ENCODE measurements at places on chromosomes 12 and 14. TPM values are rescaled to one million over a fixed set of nuclear protein-coding genes. Genes with fewer than 3 reads are reported as not detected.

The PIANP gene
- 5.2 TPM for polyA plus RNA-seq

- no peak for DNase-seq
These were observed 19.9 kb upstream of the GPR68 start for GRCh38 chr14:91264151-91265150.

The GDF3 gene
- polyA plus RNA-seq = not detected

DNA sequence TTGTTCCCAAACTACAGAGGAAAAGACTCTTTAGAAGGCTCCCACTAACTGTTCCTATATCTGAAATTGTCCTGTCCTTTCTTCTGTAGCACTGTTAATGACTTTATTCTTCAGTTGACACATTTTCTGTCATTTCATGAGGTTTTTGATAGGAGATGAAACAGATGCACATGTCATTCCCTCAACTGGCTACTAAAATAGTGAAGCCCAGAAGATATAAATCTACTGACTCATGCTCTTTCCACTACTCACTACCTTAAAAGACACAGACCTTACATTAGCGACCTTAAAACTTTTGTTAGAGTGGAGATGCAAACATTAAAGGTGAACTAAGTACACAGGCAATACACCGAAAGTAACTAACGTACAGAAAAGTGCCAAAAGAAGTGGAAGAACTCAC, 59.5 kb upstream of the ANKS1B start:
- DNase-seq = no peak

DNA sequence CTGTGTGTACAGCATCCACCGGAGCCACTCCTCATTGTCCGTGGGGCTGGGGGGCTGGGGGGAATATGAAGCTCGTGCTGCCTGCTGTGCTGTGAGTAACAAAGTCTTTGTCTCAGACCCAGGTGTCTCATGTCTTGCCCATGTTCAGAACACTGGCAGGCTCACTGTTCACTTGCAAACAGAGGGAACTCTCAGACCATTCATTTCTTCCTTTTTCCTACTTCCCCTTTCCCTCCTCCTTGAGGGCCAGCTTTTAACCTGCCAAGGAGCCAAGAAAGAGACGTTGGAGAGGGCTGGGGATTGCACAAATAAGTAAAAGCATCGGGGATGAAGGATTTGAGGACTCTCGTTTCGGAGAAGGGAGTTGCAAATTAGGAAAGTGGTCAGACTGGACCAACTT, 21.6 kb downstream of the GPR132 start:
- DNase-seq = no peak

GRCh38 chr12:77401770-77402081, 336.4 kb upstream of the E2F7 start:
- DNase-seq = no peak

The NRIP2 gene
- 5.5 TPM for polyA plus RNA-seq

DNA sequence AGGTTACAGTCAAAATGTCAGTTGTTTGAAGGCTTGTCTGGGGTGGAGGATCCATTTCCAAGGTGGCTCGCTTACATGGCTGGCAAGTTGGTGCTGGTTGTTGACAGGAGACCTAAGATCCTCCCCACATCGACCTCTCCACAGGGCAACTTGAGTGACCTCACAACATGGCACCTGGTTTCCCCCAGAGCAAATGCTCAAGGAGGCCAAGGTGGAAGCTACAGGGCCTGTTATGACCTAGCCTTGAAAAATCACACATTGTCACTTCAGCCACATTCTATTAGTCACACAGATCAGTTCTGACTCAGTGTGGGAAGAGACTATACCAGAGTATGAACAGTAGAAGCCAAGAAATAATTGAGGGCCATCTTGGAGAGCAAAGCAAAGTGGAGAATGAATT, 11.3 kb upstream of the GNG2 start:
- no peak for DNase-seq

DNA sequence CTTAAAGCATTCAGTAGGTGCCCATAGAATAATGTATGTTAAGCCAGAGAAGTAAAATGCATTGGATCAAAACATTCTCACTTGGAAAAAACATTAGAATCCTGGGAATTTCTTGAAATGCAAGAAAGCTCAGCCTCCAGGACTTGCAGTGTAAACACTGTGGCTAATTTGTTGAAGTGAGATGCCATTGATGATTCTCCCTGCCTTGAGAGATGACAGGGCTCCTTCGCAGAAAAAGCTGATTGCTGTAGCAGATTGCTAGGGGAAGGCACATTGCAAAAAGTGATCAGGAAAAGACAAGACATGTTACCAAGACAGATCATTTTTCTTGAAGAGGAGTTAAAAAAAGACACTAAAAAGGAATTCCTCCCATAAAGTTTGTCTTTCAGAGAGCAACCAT, 204.2 kb upstream of the HMGA2 start:
- DNase-seq = no peak

The HHIPL1 gene
- 1.5 TPM for polyA plus RNA-seq

The NOXRED1 gene
- polyA plus RNA-seq = 0.11 TPM

DNA sequence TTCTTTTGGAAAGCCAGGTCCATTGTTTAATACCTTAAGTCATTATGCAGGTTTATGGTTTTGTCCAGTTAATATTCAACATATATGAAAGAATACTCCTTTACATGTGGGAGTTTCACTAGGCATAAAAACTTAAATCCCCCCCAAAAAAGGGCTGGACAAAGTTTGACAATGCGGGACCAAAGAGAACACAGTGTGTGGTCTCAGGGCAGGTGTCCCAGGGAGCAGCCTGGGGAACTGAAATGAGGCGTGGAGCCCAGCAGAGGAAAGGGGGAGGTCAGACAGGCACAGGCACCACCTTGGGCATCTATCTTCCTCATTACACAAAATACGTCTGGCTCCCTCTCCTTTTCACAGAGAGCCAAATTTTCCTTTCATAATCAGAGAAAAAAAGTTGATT, 22.5 kb downstream of the PKP2 start:
- no peak for DNase-seq

- DNase-seq = no peak
These were observed 141.0 kb downstream of the RASSF9 start for GRCh38 chr12:85695097-85695715.

DNA sequence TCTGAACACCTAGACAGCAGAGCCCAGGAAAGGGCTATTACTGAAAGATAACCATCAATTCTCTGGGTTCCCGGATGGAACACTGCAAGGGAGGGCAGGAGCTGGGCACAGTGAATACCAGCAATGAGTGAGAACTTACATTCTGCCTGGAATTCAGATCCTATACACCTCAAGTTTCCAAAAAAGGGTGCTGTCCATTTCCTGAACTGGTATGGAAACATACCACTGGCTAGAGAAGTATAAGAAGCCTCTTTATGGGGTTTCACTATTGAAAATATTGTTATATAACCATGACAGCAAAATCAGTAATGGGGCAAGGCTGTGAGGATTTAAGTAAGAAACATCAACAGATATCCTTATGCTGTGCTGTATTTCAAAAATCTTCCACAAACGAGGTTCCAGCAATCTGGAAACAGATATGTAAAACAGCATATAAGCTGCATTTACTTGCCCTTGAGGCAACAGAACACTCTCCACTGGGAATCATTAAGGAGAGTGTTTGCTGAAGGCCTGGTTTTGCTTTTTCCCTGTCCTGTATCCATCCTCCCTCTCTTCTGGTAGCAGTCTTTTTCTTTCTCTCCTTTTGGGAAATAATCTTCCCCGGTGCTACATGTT, 53.3 kb upstream of the GTF2A1 start:
- no peak for DNase-seq

DNA sequence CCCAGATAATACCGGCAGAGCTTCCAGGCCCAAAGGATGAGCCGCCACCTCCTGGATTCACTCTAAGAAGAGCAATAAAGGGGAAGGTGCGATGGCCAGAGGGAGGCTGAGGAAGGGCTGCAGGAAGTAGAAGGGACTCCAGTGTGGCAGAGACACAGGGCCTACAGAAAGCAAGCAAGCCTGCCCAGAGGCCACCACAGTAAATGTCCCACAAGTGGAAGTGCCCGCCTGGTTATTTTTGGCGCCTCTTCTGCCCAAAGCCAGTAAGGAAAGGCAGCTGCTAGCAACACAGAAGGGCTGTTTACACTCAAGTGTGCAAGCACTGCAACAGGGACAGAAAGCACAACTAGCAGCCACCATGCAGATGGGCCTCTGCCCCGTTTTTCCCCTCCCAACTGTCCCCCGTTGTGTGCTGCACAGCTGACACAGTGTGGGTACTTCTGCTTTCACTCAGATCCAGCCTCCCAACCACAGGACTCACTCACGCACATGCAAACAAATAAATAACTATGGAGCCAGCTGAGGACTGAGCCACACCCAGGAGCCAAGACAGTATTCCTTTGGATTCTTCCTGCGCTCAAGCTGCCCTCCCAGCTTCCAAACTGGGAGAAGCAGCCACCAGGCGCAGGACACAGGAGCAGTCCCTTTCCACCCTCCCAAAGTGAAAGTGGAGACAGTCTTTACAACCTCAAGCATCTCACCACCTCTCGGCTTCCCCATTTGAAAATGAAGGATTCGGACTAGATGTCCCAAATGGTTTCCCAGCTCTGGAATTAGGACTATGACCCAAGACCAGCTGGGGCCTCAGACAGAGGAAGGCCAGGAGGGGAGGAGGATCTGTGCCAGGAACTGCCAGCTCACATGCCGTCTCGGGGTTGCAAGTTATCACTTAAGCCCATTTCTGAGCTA, 40.0 kb upstream of the PNMA1 start:
- DNase-seq = no peak

The TOMM20L gene
- 0.95 TPM for polyA plus RNA-seq

DNA sequence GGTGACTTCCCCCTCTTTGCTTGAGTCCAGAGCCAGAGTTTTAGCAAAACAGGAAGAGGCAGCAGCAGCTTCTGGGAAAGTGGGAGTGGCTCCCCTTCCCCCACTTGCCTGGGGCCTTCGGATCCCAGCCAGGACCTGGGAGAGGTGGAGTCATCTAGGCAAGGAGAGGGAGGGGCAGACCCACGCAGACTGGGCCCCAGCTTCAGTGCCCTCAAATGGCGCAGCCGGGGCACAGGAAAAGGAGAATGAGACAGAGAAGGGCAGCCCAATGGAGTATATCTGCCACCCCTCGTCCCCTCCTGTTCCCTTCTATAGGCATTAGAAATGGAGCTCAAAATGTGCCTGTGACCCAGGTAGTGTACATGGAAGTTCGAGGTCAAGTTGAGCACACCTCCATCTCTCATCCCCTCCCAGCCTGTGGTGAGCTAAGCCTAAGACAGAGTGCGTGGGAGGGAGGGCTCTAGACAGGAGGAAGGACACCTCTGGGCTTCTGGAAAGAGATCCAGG, 9.3 kb upstream of the HDAC7 start:
- DNase-seq = no peak

The CLEC1B gene
- 0.18 TPM for polyA plus RNA-seq

The GPR132 gene
- polyA plus RNA-seq = 1.0 TPM

DNA sequence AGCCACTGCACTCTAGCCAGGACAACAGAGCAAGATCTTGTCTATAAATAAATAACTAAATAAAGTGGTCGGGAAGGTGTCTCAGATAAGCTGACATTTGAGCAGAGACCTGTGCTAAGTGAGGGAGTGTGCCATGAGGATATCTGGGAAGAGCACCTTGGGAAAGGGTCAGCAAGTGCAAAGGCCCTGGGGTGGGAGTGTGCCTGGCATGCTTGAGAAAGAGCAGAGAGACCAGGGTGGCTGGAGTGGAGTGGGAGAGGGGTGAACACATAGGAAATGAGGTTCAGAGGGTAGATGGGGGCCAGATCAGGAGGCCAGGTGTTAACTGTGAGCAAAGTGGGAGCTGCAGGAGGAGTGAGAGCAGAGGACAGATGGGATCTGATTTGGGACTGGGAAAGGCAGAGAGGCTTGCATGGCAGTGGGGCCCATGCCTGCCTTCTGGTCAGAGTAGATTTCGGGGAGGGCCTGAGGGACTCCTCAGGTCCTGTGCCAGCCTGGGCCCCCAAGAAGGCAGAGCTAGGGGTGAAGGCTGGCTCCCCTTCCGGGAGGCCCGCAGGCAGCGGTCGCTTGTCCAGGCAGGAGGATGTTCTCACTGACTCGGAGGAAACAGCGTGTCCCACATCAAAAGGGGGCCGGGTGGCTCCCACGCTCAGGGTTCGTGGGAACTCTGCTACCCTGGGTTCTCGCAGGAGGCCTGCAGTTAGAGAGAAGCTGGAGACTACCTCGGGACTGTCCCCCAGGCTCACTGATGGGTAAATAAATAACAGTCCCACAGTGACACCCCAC, 32.6 kb downstream of the DTX1 start:
- no peak for DNase-seq

DNA sequence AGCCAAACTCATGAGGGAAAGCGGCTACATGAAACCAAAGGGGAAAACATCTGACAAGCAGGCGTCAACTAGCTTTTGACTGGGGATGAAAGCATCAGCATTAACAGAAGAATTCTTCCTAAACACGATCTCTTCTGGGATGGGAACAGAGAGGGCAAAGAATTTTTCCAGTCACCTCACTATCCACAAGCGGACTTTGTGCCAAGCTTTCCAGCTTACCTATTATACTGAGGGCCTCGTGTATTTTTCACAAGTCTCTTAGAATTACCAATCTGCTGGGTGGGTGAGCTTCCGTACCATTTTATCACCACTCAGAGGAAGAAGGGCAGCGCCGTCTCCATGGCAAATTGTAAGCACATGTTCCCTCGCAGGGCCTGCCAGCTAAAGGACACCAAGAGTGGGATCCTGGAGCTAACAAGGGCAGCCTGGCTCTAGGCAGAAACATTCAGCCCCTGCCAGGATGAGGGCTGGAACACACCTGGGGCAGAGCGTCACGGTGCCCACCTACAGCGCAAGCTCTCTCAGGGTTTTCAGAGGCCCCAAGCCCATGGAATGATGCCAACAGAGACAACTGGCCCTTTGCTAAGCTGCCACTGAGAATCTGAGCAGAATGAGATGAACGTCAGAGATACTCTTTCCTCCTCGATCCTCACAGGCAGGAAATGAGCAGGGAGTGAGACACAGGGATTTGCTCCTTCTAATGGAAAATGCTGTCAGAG, 74.6 kb downstream of the CHGA start:
- DNase-seq = no peak

DNA sequence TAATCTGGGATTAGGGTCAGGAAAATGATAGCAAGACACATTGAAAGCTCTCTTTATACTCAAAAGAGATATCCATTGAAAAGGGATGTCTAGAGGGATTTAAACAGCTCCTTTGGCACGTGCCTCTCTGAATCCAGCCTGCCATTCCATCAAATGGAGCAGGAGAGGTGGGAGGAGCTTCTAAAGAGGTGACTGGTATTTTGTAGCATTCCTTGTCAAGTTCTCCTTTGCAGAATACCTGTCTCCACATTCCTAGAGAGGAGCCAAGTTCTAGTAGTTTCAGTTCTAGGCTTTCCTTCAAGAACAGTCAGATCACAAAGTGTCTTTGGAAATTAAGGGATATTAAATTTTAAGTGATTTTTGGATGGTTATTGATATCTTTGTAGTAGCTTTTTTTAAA, 25.4 kb upstream of the PLEKHD1 start:
- no peak for DNase-seq

Measured in muscle of back (tissue), 13 donors.